Cortex of kidney (tissue), 1 donor: ENCODE measurements at places on chromosomes 11 and 22.

DNA sequence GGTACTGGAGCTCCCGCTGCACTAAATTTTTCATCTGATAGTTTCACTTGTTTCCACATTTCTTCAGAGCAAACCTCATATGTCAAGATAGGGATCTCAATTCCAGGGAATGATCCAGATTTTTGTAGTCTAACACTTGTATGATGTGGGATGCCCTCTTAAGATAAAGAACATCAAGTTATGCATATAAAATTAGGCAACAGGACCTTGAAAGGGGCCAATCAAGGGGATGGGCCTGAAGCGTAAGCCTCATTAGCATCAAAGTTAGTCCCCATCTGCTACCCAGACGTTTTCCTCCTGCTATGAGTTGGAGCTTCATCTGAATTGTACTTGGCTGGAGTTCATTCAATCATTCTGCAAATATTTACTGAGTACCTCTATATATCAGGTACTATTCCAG lies 17.5 kb downstream of the PDGFD start:
- no peak for DNase-seq

GRCh38 chr11:92625894-92626293 lies 343.6 kb upstream of the MTNR1B start:
- DNase-seq: no peak

DNA sequence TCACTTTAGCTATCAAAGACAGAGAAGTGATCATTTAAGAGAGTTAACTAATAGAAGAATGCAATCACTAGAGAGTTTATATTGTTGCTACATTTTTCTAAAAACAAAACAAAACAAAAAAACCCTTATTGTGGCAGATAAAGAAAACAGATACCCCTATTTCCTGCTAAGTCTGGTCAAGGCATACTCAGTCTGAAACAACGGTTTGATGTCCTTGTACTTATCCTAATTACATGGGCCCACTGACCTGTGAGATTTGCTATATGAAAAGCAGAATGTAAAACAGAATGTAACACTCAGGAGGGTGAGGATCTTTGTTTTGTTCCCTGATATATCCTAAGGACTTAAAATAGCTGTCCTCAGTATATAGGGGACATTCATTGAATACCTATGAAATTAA lies 24.6 kb downstream of the MAML2 start:
- no peak for DNase-seq

- DNase-seq: no peak
These were observed 191.4 kb downstream of the DBX1 start for GRCh38 chr11:19968860-19969259.

DNA sequence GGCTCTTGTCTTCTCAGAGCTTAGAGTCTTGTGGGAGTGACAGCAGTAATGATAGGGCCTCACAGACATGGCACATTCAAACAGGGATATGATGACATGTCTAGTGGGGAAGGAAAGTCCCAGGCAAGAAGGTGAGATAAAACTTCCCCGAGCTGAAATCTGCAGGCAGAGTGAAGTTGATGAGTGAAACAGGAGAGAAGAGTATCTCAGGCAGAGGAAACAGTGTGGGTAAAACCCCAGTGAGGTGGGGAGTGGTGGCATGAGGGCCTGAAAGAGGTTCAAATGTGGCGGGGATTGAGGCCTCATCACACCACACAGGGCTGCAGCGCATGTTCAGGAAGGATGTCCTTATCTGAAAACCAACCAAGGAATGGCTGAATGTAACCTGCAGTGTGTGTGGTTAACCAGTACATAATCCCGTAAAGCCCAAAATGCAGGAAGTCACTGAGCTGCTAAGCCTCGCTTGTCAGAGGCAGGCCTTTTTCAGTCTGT lies 153.8 kb upstream of the E2F8 start:
- no peak for DNase-seq

DNA sequence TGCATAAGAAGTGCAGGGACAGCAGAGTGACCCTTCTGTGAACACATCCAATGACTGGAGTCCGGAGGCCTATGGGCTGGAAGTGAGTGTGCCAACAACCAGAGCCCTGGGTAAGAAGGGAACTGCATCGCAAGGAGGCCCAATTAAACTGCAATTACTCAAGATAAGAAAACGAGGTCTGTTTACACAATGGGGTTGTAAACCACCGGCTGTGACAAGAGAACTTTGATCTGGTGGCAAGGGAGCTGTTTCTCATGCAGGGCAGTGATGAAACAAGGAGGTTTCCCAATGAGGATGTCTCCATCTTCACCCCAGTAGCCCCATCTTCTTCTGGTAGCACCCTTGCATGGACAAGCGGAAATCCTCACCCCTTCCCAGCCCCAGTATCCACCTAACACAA lies 21.5 kb downstream of the ETS1 start:
- no peak for DNase-seq

DNA sequence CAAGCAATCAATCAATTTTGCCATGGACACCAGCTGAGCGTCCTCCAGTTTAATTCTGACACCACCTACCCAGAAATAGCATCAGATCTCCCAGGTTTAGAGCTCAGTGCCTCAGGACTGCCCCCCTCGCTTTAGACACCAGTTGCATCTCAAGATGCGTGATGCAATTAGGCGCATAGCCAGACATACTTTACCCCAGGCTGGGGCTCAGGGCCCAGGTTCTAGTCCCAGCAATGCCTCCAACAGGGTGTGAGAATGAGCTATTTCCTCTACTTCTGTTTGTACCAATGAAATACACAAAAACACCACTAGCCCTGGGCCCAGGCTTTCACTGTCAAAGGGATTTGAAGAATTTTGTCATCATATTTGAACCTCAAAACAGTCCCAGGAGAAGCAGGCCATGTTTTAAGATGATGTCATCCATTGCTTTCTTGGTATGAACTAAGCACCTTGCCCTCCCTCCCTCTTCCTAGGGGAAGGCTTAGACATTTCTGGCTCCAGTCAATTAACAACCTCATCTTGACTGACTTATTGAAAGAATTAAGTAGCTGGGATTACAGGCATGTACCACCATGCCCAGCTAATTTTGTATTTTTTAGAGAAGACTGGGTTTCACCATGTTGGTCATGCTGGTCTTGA lies 61.5 kb upstream of the INCENP start:
- no peak for DNase-seq

DNA sequence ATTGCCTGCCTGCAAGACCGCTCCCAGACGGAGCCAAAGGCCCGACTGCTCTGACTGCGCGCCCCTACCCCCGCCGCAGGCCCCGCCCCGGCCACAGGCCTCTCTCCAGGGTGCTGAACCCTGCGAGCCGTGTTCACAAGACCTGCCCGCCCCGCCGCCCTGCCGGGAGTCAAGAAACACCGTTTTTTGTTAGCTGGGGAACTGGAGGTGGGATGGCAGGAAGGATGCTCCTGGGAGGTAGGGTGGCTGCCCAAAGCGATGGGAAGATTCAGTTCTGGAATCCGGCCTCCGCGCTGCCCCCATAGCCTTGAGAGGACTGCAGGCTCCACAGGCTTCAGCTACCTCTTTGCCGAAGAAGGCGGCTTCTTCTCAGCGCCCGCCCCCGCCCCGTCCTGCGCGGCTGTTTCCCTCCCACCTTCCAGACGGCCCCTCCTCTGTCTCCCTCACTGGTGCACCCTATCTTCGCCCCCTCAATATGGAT lies 2.7 kb upstream of the PDE2A start:
- no peak for DNase-seq

DNA sequence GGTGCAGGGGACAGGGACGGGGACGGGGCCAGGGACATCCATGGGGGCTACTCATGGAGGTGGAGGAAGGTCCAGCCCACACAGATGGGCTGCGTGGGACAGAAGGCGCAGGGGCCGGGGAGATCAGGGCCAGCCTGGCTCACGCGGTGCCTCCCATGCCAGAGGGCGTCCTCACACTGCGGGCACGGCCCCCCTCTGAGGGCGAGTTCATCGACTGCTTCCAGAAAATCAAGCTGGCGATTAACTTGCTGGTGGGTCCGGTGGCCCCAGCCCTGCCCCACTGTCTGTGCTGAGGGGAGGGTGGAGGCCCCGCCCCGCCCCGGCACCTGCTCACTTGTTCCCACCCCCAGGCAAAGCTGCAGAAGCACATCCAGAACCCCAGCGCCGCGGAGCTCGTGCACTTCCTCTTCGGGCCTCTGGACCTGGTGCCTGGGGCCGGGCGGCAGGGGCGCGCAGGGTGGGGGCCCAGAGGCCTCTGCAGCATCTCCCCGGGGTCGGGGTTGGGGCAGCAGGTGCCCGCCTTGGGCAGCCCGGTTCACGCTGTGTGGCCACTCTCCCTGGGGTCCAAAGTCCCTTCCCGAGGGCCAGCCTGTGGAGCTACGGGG lies 15.8 kb downstream of the EPS8L2 start:
- no peak for DNase-seq

DNA sequence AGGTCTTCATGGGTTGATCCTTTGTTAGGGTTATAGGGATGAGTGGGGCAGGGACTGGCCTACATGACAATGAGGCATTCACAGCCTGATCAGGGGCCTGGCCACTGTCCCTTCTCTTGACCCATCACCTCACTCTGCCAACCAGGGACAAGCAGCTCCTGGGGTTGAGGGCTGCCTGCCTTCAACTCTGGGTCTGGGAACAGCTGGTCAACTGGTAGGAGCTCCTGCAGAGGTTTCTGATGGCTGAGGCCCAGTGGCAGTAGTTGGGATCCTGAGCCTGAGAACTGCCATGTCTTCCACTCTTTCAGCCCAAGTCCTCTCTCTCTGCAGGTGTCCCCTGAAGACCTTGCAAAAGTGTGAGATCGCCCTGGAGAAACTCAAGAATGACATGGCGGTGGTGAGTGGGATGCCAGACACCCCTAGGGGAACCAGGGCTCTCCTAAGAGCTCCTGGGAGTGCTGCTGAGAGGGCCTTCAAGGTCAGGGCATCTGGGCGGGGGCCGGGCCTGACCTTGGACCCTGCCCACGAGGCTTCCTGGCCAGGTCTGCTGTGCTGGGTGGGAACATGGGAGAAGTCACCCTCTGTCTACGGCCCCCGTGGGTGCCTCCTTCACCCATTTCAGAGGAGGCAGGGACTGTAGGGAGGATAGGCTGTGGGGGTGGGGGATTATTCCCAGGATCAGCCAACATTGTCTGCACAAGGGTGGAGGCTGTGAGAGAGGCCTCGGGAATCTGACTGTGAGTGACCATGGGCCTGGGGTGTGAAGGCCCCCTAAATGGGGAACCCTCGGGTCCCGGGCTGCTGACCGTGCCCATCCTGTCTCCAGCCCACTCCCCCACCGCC lies 76.8 kb downstream of the MED15 start:
- DNase-seq: no peak

DNA sequence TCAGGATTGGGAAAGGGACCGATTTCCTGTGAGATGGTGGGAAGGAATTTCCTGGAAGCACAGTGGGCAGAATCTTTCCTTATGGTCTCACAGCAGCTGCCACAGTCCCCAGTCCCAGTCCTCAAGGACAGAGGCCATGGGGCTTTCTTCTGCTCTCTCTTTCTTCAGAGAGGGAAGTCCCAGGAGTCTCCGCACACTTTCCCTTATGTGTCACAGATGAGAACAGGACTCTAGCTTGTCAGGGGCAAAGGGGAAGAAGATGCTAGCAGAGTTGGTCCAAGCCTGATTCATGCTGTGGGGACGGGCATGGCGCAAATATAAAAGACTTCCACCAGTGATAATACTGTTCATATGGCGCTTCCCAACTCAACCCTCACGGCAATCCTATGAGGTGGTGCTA lies 7.5 kb upstream of the PPFIA1 start:
- DNase-seq: no peak

- no peak for DNase-seq
These were observed 48.7 kb downstream of the FDX1 start for GRCh38 chr11:110478410-110478809.

GRCh38 chr22:17999851-18000250 lies 24.5 kb downstream of the MICAL3 start:
- DNase-seq: no peak

DNA sequence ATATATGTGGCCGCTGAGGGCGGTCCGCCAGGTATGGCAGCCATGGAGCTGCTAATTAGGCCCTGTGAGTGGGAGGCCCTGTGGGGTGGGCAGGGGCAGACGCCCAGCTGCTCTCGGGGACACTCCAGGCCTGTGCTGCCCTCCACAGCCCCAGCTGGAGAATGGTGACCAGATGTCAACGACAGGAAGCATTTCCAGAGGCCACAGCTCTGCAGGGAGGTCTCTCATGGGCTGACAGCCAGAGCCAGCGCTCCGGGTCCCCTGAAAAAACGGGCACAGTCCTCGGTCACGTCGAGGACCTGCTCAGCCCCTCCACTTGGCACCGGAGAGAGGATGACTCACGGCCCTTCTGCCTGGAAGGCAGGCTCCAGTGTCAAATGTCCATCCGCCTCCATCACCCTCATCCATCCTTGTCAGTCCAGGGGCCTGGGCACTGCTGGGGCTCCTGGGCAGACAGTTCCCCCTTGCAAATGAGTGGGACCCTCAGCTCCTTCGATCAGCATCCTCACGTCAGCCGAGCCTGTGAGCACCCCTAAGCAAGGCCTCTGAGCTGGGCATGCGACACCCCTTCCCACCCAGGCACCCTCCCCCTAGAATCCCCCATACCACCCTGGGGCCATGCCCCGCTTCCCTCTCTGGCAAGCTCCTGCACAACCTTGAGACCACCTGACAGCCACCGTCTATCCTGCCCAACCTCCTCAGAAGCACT lies 1.9 kb downstream of the BID start:
- DNase-seq: no peak

DNA sequence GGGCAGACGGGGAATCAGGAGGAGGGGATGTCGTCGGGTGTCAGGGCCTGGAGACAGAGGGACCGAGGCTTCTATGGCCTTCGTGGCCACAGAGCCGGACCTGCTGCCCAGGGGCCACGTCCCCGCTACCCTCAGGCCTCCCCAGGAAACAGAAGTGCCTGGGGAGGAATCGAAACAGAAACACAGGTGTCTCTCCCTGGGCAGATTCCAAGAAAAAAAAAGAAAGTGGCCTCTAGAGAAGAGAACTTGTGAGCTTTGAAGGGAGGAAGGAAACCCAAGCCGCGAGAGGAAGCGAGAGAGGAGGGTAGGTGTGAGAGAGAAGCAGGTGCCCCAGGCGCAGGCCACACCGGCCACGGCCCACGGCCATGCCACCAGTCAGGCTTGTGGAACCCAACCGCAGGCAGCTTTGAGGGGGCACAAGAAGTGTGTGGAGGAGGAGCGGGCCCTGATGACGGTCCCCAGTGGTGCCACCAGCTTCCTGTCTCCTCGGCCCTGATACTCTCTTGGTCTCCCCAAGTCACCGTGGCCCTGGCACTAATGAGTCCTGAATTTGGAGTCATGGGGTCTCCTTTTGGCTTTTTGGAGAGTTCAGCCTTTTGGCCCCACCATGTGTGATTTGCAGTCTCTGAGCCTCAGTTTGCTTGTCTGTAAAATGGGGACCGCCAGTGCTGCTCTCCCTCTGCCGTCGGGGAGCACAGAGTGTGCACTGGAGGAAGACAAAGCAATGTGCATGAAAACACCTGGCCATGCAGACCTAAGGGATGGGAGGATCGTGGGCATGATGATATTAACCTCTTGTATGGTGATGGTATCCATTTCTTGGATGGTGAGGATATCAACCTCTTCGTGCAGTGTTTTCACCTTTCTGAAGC lies 25.2 kb downstream of the LIF start:
- no peak for DNase-seq

- DNase-seq: no peak
These were observed 28.3 kb downstream of the DRD2 start for GRCh38 chr11:113446938-113447337.

- DNase-seq: no peak
These were observed 4.9 kb downstream of the SBF2 start for GRCh38 chr11:10288881-10289764.
